ENCODE measurements at places on chromosomes 4 and X.

- DNase-seq: no peak
Observed at GRCh38 chrX:19214311-19214710, 92.0 kb upstream of the ADGRG2 start.

GRCh38 chr4:4647041-4647440, 105.2 kb upstream of the STX18 start:
- no peak for DNase-seq

DNA sequence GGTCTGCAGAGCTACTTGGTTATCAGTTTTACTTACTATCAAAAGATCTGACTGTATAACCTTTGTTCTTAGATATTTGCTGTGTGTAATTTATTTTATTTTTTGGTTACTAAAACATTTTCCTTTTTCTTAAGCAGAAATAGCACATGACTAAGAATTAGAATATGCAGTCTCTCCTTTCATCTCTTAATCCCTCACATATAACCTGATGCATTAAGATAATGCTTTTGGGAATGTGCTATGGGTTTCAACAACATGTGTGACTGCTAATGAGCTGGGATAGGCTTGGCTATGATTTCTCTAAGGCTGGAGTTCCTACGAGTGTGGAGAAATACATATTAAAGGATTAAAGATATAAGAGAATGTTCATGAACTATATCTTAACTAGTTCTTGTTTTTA, 41.5 kb downstream of the SHROOM3 start:
- DNase-seq: no peak

- DNase-seq: no peak
Observed at GRCh38 chrX:24242649-24243175, 71.2 kb downstream of the SUPT20HL2 start.

DNA sequence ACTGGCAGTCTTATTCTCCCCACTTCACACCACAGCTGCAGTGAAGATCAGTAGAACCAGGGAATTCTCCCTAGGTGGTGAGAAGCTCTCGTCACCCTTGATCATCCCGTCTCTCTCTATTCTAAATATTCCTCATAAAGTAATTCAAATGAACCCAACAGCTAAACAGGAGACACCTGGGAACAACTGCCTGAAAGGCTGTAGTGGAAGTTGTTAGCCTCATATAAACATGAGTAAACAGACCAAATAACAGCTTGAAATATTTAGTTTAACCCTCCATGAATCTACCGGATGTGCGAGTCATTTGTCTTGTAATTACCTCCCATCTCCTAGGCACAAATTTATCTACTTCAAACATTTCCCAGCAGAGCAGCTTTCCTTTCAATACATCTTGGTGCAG, 30.4 kb upstream of the APELA start:
- DNase-seq: no peak

GRCh38 chr4:55736605-55737183, 82.9 kb upstream of the EXOC1L start:
- DNase-seq: no peak

DNA sequence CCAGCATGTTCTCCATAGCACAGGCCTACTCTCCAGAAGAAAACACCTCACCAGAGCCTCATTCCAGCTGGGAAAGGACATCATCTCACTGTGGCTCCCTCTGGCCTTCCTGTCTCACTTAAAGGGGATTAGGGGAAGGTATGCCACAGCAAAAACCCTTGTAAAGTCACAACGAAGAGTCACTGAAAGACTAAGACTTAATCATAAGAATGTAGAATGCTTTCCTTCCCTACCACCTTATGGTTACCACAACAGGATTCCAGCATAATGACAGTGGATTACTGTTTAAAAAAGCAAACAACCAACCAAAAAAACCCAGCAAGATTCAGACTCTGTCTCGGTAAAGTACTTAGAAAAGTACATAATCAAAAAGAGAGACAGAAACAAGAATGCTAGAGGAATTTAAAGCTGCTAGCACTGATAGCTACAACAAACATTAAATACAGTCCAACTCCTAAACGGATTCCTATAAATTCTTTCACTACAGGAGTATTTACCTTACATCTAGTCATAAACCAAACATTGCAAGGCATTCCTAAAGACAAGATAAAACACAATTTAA, 75.1 kb downstream of the BANK1 start:
- DNase-seq: no peak

GRCh38 chrX:139058831-139059495, 347.4 kb upstream of the FGF13 start:
- DNase-seq: no peak

DNA sequence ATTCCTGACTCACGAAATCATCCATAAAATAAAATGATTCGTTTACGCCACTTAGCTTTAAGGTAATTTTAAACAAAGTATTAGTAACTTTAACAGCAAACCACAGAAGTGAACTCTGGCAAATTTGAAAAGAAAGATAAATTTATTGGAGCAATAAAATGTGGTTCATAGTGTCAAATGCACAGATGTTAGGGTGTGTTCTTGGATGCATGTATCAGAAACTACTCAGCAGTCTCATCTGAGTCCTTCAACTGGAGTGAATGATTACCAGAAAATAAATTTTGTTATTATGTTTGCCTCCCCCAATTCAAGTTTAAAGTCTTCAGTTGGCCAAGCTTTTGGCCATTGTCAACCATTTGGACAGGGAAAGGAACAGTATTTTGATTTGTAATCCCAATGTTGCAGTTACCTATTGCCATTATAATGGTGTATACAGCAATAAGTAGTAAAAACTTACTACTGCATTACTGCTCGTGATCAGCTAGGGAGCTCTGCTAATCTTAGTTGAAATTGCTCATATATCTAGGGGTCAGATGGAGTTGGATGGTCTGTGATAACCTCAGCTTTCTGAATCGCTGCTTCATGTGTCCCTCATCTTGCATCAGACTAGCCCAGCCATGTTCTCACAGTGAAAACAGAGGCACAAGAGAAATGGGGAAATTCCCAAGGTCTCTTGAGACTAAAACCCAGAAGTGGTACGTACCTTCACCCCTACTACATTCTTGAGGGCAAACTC, 254.6 kb upstream of the KCNIP4 start:
- no peak for DNase-seq

- no peak for DNase-seq
Observed at GRCh38 chrX:34901761-34902160, 40.8 kb upstream of the FAM47B start.

DNA sequence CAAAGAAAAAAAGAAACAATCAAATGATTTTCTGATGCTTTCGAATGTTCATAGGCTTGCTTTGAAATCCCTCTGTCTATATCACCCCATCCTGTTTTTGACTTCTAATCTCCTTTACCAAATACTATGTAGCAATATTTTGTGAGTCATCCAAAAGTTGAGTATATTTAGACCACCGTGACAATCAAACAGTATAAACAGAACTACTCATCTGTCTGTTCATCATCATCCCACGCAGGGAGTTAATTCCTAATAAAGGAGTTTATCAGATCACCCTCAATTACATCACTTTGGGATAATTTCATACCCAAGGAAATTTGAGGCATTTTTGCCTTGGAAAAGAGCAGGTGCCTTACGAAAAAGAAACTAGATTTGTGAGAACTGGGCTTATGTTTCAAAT, 212.9 kb downstream of the CBR4 start:
- no peak for DNase-seq

DNA sequence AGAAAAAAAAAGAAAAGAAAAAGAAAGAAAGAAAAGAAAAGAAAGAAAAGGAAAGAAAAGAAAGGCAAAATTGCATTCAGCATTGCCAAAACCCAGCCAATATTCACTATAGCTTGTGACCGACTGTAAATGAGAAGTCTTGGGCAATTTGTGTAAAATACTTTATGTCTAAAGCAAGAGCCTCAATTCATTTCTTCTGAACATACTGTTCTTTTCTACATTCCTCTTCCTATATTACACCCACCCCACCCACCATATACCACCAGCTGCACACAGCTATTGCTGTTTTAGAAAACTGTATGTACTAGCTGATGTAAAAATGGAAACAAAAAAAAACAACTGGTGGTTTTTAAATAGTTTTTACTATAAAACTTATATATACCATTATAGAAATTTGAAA, 156.9 kb upstream of the TTC29 start:
- DNase-seq: no peak

DNA sequence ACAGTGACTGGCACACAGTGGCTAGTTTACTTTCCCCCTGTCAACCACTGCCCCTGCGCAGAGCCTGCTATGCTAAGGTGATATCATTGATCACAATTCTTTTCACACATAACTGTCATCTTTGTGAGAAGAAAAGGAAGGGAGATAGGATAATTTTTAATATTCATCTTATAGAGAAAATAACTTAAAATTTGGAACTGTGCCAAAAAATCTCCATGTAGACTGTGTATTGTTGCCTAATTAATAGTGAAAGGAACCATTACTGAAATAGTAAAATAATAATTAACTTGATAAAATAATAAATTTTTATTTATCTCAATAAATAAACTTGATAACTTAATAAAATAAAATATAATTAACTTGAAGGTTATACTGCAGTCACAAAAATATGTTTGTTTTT, 1069.4 kb downstream of the C4orf33 start:
- no peak for DNase-seq

GRCh38 chr4:142365391-142365790, 480.7 kb downstream of the INPP4B start:
- no peak for DNase-seq

- no peak for DNase-seq
Observed at GRCh38 chr4:110808351-110808878, 185.5 kb upstream of the PITX2 start.

- DNase-seq: no peak
Observed at GRCh38 chrX:42837747-42838146, 59.8 kb upstream of the PPP1R2C start.

GRCh38 chr4:38818441-38818976, 13.9 kb upstream of the TLR1 start:
- DNase-seq: no peak

DNA sequence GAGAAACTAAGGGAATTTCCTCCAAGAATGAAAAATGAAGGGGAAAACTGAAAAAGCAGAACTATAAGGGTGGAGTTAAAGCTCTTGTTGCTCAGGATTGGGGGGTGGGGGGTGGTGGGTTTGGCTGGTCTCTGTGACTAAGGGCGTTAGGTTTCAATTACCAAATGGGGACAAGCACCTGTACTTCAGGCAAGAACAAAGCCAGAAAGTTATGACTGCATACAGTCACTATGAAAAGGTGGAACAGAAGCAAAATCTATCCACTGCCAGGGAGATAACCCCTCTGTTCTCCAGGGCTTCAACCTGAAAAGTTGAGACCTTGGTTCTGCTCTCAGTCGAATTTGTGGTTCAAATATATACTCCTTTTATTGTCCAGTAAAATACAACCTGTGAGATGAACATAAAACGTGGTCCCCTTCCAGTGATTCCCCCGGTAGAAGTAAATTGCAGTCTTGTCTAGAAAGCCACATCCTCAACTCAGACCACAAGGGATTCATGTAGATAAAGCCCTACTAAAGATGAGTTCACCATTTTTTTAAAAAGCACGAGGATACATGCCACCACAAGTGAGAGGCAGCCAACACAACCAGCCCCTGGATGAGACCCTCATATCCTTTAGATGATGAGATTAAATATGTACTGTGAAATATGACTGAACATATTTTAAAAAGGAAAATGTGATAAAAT, 257.1 kb upstream of the RPS6KA3 start:
- DNase-seq: no peak

DNA sequence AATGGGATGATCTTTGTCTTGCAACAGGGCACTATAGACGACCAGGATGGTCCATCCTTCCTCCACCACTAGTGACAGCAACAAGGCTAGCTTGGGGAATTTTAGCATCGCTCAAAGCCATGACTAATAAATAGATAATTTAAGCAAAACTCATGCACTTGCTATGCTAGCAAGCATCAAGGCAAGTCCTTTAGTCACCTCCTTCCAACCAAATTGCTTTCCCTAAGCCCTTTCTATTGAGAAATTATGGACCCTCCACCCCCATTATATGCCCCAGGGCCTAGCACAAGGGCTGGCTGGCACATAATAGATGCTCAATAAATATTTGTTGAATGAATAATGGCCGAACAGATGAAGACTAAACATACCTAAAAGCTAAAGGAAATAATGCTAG, 28.6 kb downstream of the SLC16A2 start:
- no peak for DNase-seq

DNA sequence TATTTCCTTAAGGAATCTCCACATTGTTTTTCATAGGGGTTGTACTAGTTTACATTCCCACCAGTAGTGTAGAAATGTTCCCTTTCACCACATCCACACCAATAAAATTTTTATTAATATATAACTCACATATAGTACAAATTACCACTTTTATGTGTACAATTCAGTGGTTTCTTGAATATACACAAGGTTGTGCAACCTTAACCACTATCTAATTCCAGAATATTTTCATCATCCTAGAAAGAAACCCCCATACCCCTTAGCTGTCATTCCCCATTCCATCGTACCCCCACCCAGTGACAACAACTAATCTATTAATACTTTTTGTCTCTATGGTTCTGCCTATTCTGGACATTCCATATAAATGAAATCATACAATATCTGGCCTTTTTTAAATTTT, 108.3 kb upstream of the USP9X start:
- DNase-seq: no peak

- DNase-seq: no peak
Observed at GRCh38 chr4:38624311-38624710, 39.7 kb upstream of the KLF3 start.

GRCh38 chrX:108173874-108174273, 82.3 kb downstream of the ATG4A start:
- DNase-seq: no peak

DNA sequence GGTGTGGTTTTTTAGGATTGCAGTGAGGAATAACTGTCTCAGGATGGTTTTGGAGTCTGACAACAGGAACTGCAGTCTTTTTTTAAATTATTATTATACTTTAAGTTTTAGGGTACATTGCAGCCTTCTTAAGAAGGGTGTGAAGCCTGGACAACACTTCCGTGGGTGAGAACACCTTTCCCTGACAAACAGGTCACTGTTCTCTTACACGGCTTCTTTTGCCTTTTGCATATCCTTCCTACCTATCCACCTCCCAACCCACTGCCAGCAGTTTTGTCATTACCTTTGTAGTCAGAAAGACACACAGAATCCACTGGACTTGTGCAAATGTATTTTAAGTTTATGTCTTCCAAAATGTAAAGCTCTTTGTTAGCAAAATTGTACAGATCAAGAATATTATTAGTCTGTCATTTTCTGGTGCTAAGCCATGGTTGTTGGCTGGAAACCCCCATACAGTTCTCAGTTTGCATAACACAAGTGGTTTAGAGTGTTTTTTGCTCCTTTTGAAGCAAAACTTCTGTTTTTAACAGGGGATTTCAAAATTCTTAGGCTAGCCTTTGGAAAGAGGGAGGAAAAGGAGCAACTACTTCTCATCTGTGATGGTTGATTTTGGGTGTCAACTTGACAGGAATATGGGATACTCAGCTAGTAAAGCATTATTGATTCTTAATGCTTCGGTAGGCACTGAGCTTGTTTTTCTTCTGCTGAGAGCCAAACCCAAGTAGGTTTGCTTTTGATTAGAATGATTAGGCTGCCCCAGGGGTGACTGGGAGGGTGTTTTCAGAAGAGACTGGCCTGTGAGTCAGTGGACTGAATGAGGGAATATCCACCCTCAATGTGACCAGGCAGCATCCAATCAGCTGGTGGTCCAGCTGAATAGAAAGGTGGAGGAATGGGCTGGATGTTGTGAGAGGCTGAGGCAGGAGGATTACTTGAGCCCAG, 29.4 kb upstream of the KLHL2 start:
- no peak for DNase-seq
